AG10803 (cell line): ENCODE measurements at places on chromosomes 3 and 15.
A peak's percentile ranks its signal among the peaks of the same experiment; 100 is the strongest.

- DNase-seq = peak; percentile 43
These were observed 57.2 kb upstream of the KY start for GRCh38 chr3:134707908-134708597.

DNA sequence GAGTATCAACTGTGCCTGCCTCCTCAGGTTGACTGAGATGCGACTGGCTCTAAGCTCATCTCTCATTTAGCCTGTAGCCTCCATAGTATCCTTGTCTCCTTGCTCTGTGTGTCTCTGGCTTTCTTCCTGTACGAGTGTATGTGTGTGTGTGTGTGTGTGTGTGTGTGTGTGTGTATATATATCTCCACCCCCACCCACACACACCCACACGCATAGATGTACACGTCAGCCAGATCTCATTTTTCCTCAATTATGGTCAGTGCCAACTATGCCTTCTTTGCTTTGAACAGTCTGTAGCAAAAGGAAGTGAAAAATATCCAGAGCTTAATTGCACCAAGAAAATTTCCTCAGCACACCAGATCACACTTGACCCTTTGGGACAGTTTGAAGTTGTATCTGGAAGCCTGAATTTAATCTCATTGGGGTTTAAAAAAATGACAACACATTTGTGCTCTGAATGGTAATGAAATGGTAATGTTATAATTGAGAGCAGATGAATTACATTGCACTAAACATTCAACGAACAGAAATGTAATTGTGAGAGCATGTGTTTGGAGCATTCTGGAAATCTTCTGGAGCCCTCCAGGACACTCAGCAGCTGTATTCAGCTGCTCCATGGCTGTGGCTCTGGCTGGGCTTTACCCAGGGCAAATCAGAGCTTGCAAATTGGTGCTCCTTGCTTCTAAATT is 63.6 kb downstream of the RYR3 start:
- no peak for DNase-seq

DNA sequence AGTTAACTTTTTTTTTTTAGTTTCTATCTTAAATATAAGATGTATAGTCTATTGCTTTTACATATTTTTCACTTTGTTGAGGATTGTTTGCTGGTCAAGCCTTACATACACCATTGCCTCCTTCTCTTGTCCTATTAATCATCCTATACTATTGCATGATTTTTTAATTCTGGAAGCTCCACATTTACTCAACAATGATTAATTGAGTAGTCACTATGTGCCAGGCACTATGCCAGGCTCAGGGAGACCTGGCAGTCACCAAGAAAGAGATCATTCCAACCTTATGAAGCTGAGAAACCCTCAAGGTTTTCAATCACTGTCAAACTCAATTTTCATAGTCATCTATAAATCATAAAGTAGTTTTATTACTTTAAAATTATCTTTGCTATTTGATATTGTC is 626.2 kb downstream of the IGSF11 start:
- DNase-seq = no peak

DNA sequence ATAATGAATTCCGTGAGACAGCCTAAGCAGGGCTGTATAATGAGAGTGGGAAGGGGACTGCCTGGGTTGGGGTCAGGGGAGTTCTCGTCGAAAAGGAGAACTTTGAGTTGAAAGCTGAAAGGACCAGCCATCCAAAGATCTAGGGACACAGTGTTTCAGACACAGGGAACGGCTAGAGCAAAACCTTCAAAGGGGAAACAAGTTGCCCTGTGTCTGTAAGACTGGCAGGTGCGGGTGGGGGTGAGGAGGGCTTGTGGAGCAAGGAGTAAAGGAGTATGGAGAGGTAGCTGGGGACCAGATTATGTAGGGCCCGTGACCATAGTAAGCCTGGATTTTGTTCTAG is 1.3 kb upstream of the SRP14 start:
- no peak for DNase-seq

GRCh38 chr15:92157666-92158298 is 235.9 kb upstream of the ST8SIA2 start:
- DNase-seq = no peak

DNA sequence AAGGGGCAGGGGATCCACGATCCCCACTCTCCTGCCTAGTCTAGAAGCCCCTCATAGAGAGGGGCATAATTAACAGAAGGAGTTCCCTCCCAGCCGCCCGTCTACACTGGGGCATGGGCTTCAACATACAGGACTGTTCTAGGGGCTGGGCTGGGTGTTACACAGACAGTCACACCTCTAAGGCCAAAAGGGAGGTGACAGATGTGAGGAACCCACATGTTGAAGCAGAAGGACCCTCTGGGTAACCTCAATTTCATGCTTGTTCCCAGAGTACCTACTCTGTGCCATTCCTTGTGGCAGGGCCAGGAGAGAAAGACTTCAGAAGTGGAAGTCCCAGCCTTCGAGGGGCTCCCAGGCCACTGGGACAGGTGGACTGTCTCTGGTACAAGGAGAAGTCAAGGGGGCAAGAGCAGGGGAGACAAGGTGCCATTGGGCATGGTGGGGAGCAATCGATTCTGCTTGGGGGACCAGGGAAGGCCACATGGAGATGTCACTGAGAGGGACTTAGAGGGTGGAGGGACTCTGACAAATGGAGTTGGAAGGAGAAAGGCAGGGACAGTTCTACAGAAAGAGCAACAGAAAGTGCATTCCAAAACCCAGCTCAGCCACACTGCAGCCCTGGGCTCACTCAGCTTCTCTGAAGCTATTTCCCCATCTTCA is 71.3 kb downstream of the CPN2 start:
- no peak for DNase-seq

DNA sequence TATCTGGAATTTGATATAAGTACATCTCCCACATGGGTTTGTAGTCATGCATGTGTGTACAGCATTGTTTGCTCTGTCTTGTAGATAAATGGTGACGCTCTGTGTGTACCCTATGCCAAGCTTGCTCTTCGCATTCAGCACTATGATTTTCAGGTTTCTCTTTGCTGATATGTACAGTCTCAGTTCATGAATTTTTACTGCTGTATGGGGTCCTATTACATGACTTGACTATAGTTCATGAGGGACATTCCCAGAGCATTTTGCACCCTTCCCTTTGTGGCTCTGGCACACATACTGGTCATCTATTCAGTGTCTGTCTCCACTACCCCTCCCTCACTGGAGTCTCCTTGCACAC is 132.7 kb downstream of the EEFSEC start:
- DNase-seq = no peak

DNA sequence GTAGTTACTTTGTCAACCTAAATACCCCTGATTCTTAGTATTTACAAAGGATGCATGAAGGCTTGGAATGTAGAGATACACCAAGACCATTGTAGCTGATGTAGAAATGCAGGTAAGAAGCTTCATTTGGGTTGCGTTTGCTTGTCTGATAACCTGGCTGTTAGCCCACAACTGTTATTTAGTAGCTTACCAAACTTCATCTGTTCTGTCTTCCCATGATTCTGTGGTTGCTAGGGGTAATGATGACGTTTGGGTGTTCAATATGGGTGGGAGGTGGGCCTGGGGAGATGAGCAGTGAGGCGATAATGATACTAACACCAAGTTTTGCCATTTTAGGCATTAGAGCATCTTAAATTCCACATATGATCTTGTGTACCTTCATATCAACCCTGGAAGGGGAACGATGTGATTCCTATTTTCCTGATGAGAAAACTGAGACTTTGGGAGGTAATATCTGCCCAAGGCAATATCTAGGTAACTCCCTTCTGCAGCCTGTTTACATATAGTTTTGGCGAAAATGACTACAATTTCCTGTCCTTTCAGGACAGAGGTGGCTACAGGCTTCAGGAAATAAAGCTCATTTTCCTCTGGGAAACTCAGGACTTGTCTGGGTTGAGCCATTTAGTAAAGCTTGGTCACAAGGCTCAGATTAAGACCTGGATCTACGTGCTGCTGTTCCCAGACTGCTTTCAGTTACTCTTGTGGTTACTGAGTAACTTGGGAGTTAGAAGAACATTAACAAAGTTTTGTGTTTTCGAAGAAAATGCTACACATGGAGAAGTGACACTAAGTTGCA is 26.8 kb downstream of the FNDC3B start:
- DNase-seq = peak; percentile 65

GRCh38 chr15:58731756-58732535 is 17.6 kb downstream of the ADAM10 start:
- DNase-seq = peak; percentile 67

GRCh38 chr3:30319713-30320112 is 286.7 kb upstream of the TGFBR2 start:
- peak; percentile 49 for DNase-seq

DNA sequence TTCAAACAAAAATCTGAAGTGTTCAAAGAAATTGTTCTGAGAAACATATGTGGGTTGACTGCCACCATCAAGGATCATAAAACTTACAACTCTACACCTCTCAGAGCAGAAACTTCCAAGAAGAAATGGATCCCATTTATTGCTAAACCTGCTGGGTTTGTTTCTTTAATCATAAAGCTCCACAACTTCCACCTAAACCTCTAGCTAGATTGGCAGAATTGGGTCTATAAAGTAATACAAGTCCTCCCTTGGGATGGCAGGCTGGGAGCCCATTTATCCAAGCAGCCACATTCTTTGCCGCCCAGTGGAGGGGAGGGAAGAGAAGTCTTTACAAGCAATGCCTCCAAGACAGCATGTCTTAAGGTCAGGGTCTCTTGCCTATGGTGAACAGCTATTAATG is 40.5 kb upstream of the CMTM8 start:
- DNase-seq = no peak

- DNase-seq = peak; percentile 86
These were observed 24.3 kb downstream of the PLEKHO2 start for GRCh38 chr15:64865998-64866520.

DNA sequence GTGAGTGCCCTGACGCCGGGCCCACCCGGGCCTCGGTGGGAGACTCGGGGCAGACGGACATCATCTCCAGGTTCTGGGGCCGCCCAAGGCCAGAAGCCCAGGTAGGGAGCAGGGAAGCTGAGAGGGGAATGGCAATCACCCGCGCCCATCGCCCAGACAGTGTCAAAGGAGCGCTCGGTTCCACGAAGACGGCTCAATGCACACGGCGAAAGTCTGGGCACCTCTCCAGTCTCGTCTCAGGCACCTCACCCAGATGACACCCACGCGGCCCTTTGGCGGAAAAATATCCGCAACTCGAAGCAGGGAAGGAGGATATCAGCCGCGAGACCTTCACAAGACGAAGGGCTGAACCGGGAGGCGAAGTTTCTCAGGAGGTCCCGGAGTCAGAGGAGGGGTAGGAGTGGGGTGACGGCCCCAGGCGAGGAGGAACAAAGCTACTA is 916 bp downstream of the IL17RD start:
- peak; percentile 20 for DNase-seq

DNA sequence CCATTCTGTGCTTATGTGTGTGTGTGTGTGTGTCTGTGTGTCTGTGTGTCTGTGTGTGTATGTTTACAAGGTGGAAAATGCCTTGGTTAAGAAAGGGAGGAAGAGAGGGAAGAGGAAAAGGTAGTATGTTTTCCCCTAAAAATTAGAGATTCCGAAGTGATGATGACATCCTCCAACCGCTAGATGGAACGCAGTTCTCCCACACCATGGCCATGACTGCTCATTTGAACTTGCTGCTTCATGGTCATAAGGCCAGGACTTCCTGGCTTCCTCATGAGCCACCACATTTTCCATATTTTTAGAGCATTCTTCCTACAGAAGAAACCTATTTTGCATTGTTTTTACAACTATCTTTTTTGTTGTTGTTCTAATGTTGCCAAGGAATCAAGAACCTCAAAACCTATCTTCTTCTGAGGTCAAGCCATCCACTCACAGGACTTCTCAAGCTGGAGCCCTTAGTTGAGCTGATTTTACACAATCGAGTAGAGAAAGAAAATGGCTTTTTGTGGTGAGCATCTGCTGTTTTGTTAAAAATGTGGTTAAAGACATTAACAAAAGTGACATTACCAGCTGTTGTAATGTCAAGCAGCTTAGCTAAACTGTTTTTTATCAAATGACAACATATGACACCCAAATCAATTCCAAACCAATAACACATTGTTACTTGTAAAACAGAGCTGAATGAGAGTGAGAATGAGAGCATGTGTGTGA is 1091.0 kb downstream of the FHIT start:
- DNase-seq = peak; percentile 35

GRCh38 chr3:9098716-9099675 is 135.7 kb upstream of the RAD18 start:
- DNase-seq = no peak

DNA sequence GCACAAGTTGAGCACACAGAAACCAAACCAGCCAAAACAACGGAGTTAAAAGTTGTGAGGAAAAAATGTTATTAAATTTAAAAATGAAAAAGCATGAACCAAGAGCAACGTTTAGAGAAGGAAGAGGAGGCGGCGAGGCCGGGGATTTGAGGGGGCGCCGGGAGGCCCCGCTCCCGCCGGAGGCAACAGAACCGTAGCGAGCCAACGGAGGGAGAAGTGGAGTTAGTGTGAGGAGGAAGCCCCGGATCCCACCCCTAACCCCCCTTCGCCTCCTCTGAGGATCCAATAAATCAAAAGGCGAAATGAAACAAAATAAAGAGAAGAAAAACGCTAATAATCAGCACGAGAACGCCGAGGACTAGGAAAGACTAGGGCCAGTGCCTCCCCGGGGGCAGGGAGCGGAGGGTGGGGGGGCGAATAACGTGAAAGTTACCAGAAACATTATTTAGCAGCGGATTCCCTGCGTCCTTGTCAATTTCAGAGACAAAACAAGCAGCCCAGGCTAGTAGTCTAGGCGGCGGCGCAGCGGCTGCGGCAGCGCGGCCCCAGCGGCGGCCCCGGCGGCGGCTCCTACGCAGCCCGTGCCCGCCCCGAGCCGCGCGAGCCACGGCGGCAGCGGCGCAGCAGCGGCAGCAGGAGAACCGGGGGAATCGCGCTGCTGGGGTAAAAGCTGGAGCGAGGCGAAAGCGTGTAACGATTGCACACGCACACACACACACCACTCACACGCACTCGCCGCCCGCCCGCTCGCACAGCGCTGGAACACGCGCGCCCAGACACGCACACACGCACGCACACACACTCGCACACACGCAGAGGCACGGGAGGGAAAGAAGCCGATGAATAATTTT is 1.7 kb downstream of the MEIS2 start:
- DNase-seq = no peak

DNA sequence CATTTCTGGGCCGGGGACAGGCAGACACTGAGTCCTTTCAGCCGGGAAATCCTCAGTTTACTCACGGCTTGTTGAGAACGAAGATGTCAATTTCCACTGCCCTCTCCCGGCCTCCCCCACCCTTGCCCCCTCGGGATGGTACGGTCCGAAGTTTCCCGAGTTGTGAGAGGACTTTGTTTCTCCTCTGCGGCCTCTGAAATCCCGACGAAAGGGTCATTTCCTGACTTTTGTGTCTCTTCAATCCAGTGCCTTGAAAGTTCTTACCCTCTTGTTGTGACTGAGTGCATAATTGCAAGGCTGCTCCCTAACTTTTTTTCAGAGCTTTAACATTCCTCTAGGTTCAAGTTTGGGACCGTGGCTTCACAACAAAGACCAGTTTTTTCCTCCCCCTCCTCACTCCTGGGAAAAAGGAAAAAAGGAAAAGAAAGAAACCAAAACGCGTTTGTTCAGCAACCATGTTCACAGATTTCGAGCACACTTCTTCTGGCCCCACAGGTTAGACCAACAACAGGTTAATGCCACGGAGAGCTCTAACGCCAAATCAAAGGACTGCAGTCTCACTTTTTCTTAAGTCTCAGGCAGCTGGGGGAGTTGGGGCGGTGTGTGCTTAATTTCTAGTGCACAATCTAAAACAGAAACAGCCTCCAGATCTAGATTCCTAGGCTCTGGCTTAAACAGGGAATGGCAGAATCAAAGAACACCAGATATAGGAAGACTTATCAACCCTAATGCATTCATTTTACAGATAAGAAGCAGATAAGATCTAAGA is 138.9 kb downstream of the TMCO5A start:
- no peak for DNase-seq

GRCh38 chr3:84066915-84067314 is 891.9 kb upstream of the CADM2 start:
- no peak for DNase-seq

- no peak for DNase-seq
These were observed 88.2 kb upstream of the LMCD1 start for GRCh38 chr3:8413337-8413926.
